ENCODE measurements at places on chromosomes 11 and 22. TPM values are rescaled to one million over a fixed set of nuclear protein-coding genes. Genes with fewer than 3 reads are reported as not detected.

The MMP12 gene
- polyA plus RNA-seq, result not detected

The CHRM4 gene
- polyA plus RNA-seq, result 0.94 TPM

The OR52R1 gene
- not detected for polyA plus RNA-seq

The ENTHD1 gene
- polyA plus RNA-seq, result not detected

The PHLDA2 gene
- polyA plus RNA-seq, result not detected

The GGTLC2 gene
- not detected for polyA plus RNA-seq

The RAB1B gene
- polyA plus RNA-seq, result 12.8 TPM

The SLC17A6 gene
- not detected for polyA plus RNA-seq

The SLCO2B1 gene
- polyA plus RNA-seq, result not detected

- DNase-seq, result no peak
Observed at GRCh38 chr11:13118650-13119049, 109.5 kb downstream of the RASSF10 start.

- DNase-seq, result no peak
Observed at GRCh38 chr11:117076941-117077691, 21.1 kb downstream of the SIK3 start.

- DNase-seq, result no peak
Observed at GRCh38 chr11:124597626-124598025, 13.6 kb upstream of the PANX3 start.

- no peak for DNase-seq
Observed at GRCh38 chr22:38881464-38881871, 9.5 kb upstream of the CBX6 start.

- no peak for DNase-seq
Observed at GRCh38 chr11:14371249-14371648, 12.3 kb upstream of the RRAS2 start.

DNA sequence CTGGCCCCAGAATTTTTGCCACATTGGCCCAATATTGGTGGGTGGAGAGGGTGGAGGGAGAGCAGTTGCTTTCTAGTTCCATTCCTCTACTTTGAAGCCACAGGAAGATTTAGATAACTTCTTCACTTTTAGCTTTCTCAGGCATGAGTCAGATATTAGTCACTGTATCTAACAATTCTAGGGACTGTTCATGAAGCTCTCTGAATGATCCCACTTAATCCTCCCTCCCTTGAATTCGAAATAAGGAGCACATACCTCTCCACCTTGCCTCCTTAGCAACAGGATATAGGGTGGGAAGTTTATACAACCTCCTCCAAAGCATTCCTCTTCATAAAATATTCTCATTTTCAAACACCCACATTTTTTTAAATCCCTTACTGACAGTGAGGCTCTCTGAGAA, 13.5 kb downstream of the FSHB start:
- DNase-seq, result no peak

GRCh38 chr22:43183496-43184277, 3.2 kb downstream of the TTLL12 start:
- no peak for DNase-seq

- DNase-seq, result no peak
Observed at GRCh38 chr11:19631712-19632498, 80.7 kb upstream of the NAV2 start.

- DNase-seq, result peak; percentile 72
Observed at GRCh38 chr22:22684580-22685561, 40.5 kb downstream of the GGTLC2 start.

GRCh38 chr11:31259797-31260196, 109.7 kb downstream of the DCDC1 start:
- no peak for DNase-seq

GRCh38 chr11:62788991-62789390, 1.8 kb downstream of the TMEM179B start:
- DNase-seq, result no peak

- DNase-seq, result no peak
Observed at GRCh38 chr22:45512363-45512762, 9.7 kb downstream of the FBLN1 start.

- DNase-seq, result no peak
Observed at GRCh38 chr11:74370123-74370522, 28.1 kb downstream of the PGM2L1 start.
